ENCODE measurements at places on chromosomes 12 and 14. TPM values are rescaled to one million over a fixed set of nuclear protein-coding genes. Genes with fewer than 3 reads are reported as not detected.

Gene KLRD1
- not detected for total RNA-seq

Gene SYT1
- total RNA-seq, result 5.6 TPM

Gene PTPRR
- total RNA-seq, result 0.27 TPM

Gene VDR
- 3.5 TPM for total RNA-seq

Gene BDKRB2
- 1.1 TPM for total RNA-seq

Gene WNT1
- 0.21 TPM for total RNA-seq

Gene IAPP
- not detected for total RNA-seq

Gene PTPRQ
- total RNA-seq, result 0.06 TPM

Gene CMKLR1
- 0.05 TPM for total RNA-seq

Gene SSPN
- 0.45 TPM for total RNA-seq

Gene HAL
- total RNA-seq, result 0.74 TPM

Gene CEP170B
- 29.4 TPM for total RNA-seq

Gene IL25
- not detected for total RNA-seq

Gene KCNA1
- total RNA-seq, result not detected

Gene ZDHHC22
- 0.20 TPM for total RNA-seq

Gene LMNTD1
- total RNA-seq, result not detected

Gene GRIP1
- total RNA-seq, result 2.1 TPM

Gene FAM90A1
- total RNA-seq, result 0.11 TPM

Gene BTBD6
- 38.9 TPM for total RNA-seq

Gene MYO1H
- total RNA-seq, result not detected

Gene TCL1B
- not detected for total RNA-seq

Gene C3AR1
- total RNA-seq, result not detected

Gene MGST1
- 803 TPM for total RNA-seq

Gene CFAP251
- total RNA-seq, result 1.3 TPM

Gene CCDC198
- 1.8 TPM for total RNA-seq

Gene TDRD9
- total RNA-seq, result 0.18 TPM

Gene KRT86
- total RNA-seq, result 27.0 TPM

Gene DPY19L2
- total RNA-seq, result 1.6 TPM

Gene OR2AP1
- not detected for total RNA-seq

Gene RDH11
- 52.9 TPM for total RNA-seq

Gene PLA2G1B
- total RNA-seq, result not detected

Gene SERPINA9
- not detected for total RNA-seq

Gene SERPINA1
- 2.8 TPM for total RNA-seq

Gene GARIN6
- not detected for total RNA-seq

Gene DTX1
- total RNA-seq, result 0.26 TPM

Gene ARF6
- 102 TPM for total RNA-seq

Gene SLC25A47
- total RNA-seq, result not detected

Gene KLRC2
- total RNA-seq, result 1.7 TPM

Gene BICDL1
- 3.8 TPM for total RNA-seq
